ENCODE measurements at places on chromosomes 13 and 19.

DNA sequence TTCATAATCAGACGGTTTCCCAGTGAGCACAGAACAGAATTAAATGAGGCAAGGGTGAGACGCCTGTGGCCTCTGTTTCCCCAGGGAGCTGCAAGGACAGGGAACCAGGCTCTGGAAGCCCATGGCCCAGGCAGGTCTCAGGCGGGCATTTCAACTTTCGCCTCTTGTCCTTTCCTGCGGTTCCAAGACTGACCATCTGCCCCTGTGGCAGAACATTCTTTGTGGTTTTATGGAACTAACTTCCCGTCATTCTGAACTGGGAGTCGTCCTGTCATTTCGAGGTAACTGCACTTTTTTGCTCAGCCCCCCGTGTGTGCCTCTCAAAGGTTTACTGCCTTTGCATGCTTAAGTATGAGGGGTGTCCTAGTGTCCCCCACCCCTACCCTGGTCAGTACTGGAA, 70.9 kb downstream of the KL start:
- no peak for DNase-seq

DNA sequence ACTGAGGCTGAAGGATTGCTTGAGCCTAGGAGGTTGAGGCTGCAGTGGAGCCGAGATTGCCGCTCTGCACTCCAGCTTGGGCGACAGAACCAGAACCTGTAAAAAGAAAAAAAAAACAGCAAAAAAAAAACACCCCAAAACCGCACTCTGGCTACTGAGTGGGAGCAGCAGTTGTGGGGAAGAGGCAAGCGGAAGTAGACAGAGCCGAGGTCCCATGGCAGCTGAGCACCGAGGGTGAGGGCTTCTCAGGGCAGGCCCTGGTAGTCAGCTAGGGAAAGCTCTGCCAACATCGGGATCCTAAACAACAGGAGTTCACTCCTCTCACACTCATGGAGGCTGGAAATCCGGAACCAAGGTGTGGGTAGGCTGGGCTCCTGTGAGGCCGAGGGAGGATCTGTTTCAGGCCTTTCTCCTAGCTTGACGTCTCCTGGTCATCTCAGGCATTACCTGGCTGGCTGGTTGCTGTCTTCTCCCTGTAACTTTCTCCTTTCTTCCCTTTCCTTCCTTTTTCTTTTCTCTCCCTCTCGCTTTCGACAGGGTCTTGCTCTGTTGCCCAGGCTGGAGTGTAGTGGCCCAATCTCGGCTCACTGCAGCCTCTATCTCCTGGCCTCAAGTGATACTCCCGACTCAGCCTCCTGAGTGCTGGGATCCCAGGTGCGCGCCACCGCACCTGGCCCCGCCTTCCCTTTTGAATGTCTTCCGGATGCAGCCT, 15.8 kb upstream of the LATS2 start:
- DNase-seq: peak; percentile 76

DNA sequence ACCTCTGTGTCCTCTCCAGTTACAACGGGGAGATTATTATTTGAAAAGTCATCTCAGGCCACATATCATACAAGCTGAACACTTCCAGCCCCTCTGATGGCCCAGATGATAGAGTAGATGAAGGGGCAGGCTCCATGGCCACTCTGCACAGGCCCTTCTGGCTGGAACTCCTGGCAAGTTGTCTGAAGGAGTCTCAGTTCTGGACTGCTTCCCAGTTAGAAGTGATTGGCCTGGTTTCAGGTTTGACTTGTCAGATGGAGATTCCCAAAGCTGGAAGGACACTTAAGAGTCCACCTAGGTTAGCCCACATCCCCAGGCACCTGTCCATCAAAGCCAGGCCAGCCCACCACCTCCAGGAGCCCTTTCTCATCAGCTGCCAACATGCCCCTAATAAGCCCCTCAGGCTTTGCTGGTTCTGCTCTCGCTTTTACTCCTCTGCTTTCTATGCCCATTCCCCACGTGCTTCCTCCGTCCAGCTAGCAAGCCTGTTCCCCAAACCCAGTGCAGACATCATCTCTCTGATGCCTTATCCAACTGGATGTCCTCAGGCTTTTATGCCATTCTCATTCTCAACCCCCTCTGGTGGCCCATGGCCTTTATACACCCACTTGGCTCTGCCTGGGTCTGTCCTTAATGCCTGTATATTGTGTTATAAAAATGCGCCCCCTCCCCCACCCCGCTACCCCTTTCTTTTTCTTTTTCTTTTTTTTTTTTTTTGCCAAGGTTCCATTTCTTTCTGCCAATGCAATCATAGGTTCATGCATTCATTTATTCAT, 56.5 kb downstream of the HSPH1 start:
- no peak for DNase-seq

GRCh38 chr19:6026390-6027227, 48.7 kb upstream of the RANBP3 start:
- DNase-seq: no peak

- DNase-seq: peak; percentile 7
Measured at GRCh38 chr13:69970520-69970919, 137.1 kb upstream of the ATXN8OS start.

DNA sequence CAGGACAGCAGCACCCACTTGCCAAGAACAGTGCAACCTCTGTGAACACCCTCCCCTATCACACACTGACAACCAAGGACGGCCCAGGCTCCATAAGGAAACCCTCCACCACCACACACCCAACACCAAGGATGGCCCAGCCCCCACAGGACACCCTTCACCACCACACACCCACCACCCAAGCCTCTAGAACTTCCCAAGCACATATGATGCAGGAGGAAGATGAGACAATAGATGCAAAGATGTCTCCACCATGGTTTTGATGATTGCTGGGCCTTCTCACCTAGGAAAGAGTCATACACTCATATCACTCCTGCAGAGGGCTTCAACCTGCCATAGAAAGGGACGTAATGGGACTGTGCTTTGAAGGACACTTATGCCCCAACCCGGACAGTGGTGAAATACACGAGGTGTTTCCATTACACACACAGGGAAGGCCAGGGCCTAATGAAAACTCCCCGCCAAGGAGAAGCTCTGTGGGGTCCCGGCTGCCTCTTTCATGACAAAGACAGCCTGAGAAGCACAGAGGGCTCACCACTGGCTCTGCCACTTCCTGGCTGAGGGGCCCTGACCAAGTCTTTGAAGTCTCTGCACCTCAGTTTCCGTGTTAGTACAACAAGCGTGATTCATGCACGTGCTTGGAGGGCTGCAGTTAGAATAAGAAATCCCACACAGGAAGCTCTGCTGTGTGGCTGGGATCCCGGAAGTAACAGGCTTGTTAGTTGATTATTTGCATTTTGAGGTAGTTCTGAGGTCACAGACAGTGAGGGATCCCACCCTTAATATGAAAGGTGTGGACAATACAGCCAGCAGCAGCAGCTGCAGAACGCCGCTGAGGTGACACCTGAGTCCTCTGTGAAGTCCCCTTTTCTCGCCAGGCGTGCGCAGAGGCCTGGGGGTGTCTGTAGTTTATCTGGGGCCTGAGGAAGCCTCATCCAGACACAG, 61.9 kb upstream of the ATP12A start:
- peak; percentile 21 for DNase-seq

DNA sequence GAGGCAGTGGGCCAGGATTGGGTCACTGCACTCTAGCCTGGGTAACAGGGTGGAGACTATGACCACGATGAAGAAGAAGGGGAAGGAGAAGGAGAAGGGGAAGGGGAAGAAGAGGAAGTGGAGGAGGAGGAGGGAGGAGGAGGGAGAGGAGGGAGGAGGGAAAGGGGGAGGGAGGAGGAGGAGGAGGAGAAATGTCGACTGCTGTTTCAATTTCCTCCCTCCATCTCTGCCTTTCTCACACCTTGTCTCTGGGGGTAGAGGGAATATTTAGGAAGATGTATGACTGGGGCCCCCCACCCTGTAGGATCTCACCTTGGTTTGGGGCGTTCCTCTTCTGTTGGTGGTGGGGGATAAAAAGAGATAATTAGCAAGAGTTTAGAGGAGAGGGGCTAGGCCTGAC, 3.8 kb downstream of the TNNT1 start:
- DNase-seq: peak; percentile 51

All from AML-193 (cell line).